ENCODE measurements at places on chromosomes 1 and 21.

DNA sequence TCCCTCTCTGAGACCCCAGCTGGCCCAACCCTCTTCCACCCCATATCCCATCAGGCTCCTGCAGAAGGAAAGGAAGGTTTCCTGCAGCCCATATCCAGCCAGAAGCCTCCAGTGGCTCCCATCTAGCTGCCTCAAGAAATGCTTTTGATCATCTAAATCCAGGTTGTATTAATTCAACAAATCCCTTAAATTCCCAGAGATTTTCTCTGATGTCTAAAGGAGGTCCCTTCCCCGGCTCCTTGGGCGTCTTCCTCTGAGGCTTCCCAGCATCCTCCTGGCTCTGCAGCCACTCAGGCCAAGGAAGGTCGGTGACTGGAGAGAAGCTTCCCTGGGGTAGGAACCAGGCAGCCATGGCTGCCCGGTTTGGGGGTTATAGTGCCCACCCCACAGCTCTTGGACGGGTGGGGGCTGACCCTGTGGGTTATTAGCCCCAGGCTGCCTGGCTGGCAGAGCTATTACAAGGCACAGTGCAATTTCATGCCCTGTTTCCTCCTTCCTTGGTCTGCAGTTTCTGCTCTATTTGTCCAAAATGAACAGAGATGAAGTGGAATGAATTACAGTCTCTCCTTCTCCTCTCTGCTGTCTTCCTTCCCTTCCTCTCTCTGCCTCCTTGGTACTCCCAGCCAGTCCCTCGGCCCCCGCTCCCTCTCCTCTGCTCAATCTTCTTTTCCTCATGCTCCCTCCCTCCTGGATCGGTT lies 34.8 kb upstream of the DISP3 start:
- no peak for DNase-seq

GRCh38 chr1:16617114-16617631 lies 3.8 kb upstream of the NBPF1 start:
- DNase-seq: no peak

GRCh38 chr21:45923146-45923545 lies 58.4 kb upstream of the COL6A1 start:
- DNase-seq: peak; percentile 16

DNA sequence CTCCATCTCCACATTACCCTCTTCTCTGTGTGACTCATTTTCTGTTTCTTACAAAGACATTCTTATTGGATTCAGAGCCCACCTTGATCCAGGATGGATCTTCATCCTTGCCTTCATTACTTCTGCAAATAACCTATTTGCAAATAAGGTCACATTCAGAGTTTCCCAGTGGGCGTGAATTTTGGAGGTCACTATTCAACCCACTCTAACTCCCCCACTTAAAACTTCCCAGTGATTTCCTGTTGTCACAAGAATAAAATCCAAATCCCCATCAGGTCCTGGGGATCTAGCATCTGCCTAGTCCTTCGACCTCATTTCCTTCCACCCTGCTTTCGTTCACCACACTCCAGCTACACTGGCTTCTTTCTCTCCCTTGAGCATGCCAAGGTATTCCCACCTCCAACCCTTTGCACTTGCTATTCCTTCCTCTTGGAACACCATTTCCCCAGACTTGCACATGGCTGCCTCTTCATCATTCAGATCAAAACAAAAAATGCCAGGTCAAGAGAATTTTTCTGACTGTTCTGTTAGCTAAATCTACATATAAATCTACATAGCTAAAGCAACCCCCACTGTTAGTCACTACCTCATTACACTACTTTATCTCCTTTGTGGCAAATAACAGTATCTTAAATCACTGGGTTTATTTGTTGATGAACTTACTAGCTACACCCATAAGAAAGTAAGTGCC lies 187.2 kb downstream of the TOMM20 start:
- no peak for DNase-seq

- DNase-seq: no peak
Observed at GRCh38 chr21:41065539-41065938, 102.4 kb upstream of the BACE2 start.

- DNase-seq: no peak
Observed at GRCh38 chr1:63450416-63450815, 72.6 kb downstream of the ITGB3BP start.

GRCh38 chr1:41728403-41729202 lies 190.1 kb downstream of the HIVEP3 start:
- peak; percentile 62 for DNase-seq

- DNase-seq: no peak
Observed at GRCh38 chr1:25673962-25674806, 57.6 kb downstream of the MAN1C1 start.

GRCh38 chr1:19086176-19086875 lies 123.7 kb downstream of the UBR4 start:
- DNase-seq: no peak

GRCh38 chr1:41583658-41584547 lies 99.4 kb upstream of the EDN2 start:
- DNase-seq: no peak

GRCh38 chr1:176854121-176854520 lies 310.4 kb downstream of the ASTN1 start:
- no peak for DNase-seq

All from stimulated activated CD8-positive, alpha-beta memory T cell treated with anti-CD3 and anti-CD28 coated beads, Interleukin-15, amount 100 ng/mL, for 4 hours (primary cell).